ENCODE measurements at places on chromosomes 12 and 14.

DNA sequence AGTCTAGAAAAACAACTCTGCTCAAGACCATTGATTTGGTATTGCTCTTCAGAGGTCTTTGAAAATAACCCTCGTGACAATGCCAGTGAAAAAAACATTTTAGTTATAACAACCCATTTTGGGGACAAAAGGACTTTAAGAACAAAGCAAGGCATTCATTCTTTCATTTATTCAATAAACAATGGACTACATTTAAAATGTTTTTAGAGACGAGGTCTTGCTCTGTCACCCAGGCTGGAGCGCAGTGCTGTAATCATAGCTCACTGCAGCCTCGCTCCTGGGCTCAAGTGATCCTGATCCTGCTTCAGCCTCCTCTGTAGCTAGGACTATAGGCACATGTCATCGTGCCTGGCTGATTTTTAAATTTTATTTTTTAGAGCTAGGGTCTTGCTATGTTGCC, 7.7 kb upstream of the KICS2 start:
- DNase-seq = no peak

DNA sequence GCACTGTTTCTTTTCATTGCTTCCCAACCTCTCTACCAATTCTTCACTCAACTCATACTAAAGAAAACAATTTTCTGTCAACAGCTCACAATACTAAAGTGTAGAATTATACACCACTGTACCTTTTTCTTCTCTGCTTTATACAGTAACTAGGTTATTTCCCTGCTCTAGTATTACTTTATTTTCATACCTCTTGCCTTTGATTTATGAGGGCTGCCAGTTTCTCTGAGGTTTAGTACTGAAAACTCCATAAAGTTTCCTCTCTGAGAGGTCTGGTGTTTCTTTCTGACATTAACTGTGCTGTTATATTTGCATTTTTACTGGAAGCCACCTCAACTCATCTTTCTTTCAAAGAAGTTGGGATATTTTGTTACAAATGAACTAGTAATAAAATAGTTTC, 63.0 kb upstream of the GRIP1 start:
- DNase-seq = no peak

DNA sequence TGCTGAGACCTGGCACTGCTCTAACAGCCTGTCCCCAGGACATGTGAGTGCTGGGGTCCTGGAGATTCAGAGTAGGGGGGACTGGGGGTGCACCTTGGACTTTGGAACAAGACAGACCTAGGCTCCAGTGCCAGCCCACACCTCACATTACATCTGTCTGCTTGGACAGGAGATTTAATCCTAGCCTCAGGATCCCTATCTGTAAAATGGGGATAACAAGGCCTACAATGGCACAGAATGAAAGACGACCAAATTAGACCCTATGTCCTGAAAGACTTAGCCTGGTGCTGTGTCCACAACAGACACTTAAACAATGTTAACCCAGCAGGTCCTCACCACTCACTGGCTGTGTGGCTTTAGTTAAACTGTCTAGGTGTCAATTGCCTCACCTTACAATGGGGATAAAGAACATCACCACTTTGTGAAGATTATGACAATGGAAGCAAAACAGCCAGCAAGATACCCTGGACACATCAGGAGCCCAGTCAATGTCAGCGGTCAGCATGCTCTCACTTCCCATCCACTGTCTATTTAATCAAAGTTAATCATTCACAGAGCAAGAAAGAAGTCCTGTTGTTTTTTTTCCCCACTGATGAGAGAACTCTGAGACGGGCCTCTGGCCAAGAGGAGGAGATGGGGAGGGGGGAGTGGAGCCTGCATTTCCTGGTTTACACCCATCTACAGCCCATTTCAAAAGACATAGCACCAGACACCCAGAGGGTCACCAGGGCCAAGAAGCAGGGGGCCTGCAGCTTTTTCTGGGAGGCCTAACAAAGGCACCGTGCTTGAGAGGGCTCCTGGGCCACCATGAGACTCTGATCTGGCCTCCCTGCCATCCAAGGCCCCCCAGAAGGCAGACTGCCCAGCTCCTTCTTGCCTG, 40.6 kb downstream of the ACTN1 start:
- no peak for DNase-seq

DNA sequence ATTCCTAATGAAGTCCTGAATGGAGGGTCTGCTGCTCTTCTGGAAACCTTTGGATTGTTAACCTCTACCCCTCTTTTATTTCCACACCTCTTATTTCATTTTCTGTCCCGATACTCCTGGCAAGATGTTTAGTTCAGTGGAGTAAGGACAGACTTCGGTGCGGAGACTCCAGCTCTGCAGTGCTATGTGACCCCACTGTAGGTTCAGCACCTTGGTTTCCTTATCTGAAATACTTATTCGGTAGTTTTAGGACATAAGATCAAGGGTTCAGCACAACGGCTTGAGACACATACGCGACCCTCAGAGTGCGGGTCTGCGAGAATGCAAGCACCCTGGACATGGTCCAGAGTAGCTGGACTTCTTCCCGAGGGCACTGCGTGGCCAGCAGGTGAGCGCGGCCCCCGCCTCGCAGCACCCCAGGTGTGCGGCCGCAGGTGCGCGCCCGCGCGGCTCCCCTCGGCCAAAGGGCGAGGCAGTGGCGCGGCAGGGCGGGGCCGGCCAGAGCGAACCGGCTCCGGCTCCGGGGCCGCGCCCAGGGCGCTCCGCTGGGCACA, 465 bp upstream of the FGD4 start:
- no peak for DNase-seq

GRCh38 chr12:81627336-81628189, 131.6 kb downstream of the PPFIA2 start:
- DNase-seq = no peak

DNA sequence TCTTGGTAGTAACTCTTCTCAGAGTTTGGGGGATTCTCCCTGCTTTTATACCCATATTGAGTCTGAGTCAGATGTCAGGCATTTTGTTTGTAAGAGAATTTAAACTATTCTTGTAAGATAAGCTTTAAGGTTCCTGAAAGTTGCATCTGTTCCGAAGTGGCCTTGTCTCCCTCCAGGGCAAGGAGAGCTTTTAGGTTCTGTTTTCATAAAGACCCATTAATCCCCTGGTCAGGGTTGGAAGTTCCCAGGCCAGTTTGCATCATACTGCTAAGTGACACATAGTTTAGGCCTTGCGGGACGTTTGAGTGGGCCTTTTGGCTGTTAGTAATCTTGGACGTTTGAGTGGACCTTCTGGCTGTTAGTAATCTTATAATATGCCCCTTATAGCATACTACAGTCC, 396.7 kb downstream of the NPAS3 start:
- DNase-seq = no peak
